ENCODE measurements at places on chromosomes 3 and 15. TPM values are rescaled to one million over a fixed set of nuclear protein-coding genes. Genes with fewer than 3 reads are reported as not detected.
A peak's percentile ranks its signal among the peaks of the same experiment; 100 is the strongest.

GRCh38 chr3:141328286-141329166, 39.8 kb upstream of the ZBTB38 start:
- peaks cover 13% of the 10 kb centered on the region for H3K4me1 ChIP-seq
- no peak overlapping the region for H3K4me3 ChIP-seq
- H3K36me3 ChIP-seq = no peaks in the 10 kb centered on the region
- peak; percentile 47 for DNase-seq
- peak overlapping the region; percentile 33 for H3K27ac ChIP-seq

DNA sequence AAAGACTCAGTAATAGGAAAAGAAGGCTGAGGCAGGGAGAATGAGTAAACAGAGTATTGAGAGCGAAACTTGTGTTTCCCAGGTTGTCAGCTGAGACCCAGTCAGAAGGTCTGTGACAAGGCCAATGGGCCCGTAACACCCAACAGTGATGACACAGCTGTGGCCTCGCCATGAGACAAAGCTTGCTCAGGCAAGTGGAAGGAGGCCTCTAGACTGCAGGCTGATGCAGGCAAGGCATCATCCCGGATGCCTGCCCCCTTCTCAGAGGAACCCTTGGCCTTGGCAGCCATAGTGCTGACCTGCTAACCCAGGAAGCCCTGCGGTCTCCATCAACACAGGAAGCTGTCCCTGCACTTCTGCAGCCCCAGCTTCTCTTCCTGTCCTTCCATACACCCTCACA, 15.4 kb downstream of the RAB6B start:
- no peak overlapping the region for H3K27ac ChIP-seq
- DNase-seq = peak; percentile 17
- H3K4me1 ChIP-seq = peaks cover 4% of the 10 kb centered on the region
- no peaks in the 10 kb centered on the region for H3K36me3 ChIP-seq

DNA sequence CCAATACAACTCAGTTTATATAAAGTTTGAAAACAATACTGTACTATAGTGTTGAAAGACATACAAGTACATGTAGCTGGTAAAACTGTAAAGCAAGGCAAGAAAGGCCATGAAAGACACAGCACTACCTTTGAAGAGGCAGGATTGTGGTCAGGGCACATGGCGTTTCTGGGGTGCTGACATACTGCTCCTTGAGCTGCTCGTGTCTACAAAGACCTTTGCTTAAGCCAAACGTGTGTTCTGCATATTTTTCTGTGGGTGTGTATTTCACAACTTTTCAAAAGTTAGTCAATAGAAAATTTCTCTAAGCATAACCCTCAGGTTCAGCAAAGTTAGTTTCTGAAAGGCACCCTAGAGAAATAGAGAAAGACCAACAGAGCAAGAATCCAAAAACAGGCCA, 14.1 kb upstream of the TOPAZ1 start:
- no peak overlapping the region for H3K27ac ChIP-seq
- H3K36me3 ChIP-seq = no peaks in the 10 kb centered on the region
- H3K4me1 ChIP-seq = peaks cover 3% of the 10 kb centered on the region

The ITIH1 gene
- not detected for total RNA-seq

GRCh38 chr15:91264651-91265351, 164.7 kb downstream of the SV2B start:
- no peak overlapping the region for H3K4me3 ChIP-seq
- no peak for DNase-seq
- H3K27me3 ChIP-seq = no peaks in the 10 kb centered on the region
- H3K36me3 ChIP-seq = no peaks in the 10 kb centered on the region

DNA sequence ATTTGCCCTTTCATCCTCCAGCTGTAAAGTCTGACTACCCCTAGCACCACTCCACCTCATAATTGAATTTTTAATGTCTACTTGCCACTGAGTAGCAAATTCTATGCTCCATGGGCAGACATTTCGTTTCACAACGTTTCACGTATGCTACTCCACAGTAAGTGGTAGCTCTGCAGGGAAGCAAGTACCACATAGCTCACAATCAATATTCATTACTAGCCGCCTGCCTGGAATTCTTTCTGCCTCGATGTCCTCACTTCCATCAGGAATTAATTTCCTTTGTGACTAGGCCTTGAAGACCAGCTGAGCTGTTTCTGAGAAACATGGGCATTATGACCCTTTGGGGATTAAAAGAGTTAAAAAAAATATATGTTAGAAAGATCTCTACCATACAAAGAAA, 15.3 kb downstream of the NPTN start:
- H3K4me3 ChIP-seq = no peak overlapping the region
- no peaks in the 10 kb centered on the region for H3K27me3 ChIP-seq
- no peaks in the 10 kb centered on the region for H3K36me3 ChIP-seq
